Stimulated activated CD4-positive, alpha-beta T cell treated with anti-CD3 and anti-CD28 coated beads, Interleukin-1b, Interleukin-23, amount 100 ng/mL, for 48 hours (primary cell): ENCODE measurements at places on chromosomes 2 and 18.

DNA sequence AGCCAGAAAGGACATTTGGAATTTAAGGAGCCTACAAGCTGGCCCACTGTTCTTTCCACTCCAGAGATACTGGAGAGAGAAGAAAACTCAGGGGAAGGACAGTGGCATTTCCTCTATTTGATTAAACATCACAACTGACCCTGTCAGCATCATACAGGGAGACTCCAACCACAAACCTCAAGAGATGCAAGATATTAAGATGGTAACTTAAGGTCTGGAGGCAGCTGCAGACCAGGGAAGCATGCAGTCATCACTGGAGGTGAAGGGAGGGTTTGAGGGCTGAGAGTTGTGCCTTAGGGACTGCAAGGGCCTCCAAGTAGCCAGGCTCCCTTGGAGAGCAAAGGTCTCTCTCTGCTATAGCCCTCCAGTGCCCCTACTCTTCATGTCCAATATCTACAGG lies 67.4 kb downstream of the RNF152 start:
- no peak for DNase-seq

- DNase-seq: no peak
Measured at GRCh38 chr2:8522687-8523086, 159.2 kb upstream of the ID2 start.

- DNase-seq: no peak
Measured at GRCh38 chr2:75570948-75571729, 10.4 kb upstream of the EVA1A start.

- DNase-seq: no peak
Measured at GRCh38 chr2:143071185-143071876, 57.9 kb upstream of the ARHGAP15 start.

- no peak for DNase-seq
Measured at GRCh38 chr2:77268626-77269025, 253.6 kb downstream of the LRRTM4 start.
